CD4-positive, alpha-beta memory T cell (primary cell): ENCODE measurements at places on chromosomes 16 and 17.

- DNase-seq, result peak; percentile 71
Observed at GRCh38 chr17:410543-411401, 58.2 kb upstream of the RPH3AL start.

DNA sequence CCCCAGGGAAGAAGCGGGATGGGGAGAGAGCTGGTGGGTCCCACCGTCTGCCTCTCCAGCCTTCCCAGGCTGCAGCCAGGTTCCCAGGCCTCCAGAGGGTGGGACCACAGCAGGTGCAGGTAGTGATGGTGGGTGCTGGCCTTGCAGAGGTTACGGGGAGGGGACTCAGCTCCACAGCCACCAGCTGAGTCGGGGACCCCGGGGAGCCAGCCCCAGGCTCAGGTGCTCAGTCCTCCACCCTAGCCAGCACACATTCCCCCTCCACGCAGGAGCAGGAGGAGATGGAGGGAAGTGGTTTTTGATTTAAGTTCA, 5.0 kb downstream of the TP53I13 start:
- DNase-seq, result no peak

GRCh38 chr17:50349243-50349600, 3.3 kb downstream of the XYLT2 start:
- DNase-seq, result no peak

- DNase-seq, result no peak
Observed at GRCh38 chr16:28505489-28506137, 1.0 kb downstream of the IL27 start.

DNA sequence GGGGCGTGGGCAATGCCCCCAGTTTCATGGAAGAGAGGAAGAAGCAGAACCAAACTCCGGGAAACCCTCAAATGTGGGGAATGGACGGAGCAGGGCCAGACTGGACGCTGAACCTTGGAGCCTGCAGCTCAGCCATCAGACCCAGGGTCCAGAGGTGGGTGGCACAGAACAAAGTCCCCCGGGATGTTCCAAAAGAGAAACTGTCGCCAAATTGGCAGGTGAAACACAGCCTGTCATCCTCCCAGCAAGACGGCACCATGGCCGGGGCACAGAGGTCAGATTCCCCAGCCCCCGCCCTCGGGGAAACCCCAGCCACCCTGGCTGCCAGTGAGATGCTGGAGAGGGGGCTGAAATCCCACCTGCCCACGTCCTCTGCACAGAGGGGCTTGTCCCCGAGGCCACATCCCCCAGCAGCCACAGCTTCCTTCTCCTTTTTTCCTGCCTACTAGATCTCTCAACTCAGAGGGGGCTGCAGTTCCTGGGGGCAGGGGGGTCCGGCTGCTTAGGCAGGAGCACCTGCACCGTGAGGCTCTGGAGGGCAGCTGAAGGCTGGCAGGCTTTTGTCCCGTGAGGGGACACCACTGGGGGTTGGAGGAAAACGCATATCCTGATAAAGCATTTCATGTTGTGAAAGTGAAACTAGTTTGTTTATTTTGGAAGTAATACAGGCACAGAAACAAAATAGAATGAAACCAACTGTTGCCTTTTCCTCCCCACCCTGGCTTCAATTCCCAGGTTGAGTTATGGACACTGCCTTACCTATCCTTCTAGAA, 1.2 kb upstream of the SECTM1 start:
- DNase-seq, result peak; percentile 19

DNA sequence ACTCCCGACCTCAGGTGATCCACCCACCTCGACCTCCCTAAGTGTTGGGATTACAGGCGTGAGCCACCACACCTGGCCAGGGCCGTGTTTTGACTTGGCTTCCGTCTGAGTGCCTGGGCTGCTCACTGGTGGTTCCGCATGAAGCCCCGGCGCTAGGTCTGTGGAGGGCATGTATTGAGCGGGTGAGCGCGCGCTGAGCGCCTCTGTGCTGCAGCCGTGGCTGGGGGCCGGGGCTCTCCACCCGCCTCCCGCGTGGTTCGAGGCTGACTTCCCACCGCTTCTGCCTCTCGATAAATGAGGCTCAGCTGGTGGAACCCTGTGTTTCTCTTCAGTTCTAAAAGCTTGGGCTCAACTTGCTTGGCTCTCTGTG, 38.9 kb upstream of the ATP2A3 start:
- no peak for DNase-seq

GRCh38 chr16:75957870-75958269, 231.6 kb upstream of the CPHXL start:
- no peak for DNase-seq

GRCh38 chr17:6831661-6832263, at the start of gene TEKT1:
TSS of gene TEKT1 (minus strand) at chr17:6831729. CDS start at chr17:6830376, 1,353 bp downstream.
- DNase-seq, result peak; percentile 83

DNA sequence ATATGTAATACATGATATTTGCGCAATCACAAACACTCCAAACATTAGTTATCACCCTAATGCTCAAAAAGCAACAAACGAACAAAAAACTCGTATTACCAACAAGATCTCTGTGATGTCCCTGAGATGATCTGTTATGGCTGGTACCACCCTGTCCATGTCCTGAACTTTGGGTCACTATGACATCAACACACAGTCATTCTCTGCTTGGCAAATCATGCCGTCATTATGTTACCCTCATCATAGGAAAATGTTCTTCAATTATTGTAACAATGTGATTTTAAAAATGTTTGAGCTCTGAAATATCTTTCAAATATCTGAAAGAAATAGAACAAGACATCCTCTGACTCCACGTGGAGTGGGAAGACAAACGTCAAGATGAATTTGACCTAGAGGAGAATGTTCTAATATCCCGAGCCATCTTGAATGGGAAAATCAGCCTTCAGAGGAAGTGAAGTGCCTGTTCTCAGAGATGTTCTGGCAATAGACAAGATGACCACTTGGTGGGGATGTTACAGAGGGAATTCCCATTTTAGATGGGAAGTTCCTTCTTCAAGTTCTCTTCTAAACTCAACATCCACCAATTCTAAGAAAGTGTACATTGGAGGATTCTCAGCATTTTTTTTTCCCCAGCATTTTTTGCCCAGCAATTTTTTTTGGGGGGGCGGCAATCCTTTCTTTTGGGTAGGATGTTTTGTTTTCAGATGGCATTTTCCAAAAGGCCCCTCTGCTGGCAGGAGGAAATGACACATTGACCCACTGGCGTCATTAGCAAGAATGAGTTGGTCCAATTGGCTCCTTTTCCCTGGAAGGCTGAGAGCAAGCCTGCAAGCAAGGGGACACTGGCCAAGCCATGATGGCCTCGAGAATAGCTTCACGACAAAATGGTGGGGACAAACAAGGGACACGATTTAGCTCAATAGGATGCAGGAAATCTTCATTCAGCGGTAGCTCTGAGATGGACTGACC, 3.7 kb upstream of the HSD17B2 start:
- no peak for DNase-seq

- peak; percentile 88 for DNase-seq
Observed at GRCh38 chr16:4474192-4474961, at the start of gene NMRAL1. TSS of gene NMRAL1 (minus strand) at chr16:4474625. CDS start at chr16:4474132, 493 bp downstream.
